ENCODE measurements at places on chromosomes 5 and 9.

DNA sequence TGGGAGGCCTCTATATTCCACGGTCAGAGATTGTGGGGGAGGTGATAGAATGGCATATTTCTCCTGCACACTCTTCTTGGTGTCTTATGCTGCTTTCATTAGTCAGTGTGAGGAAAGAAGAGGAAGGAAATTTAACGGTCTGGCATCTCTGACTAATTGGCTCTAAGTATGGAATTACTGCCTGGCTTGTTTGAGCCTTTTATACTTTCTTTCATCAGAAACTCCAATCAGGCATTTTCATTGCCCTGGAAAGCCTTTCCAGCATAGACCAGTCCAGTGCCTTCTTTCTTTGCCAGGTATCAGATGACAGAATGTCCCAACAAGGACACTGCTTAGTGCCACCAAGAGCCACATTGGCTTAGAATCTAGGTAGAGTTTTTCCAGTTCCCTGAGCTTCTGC lies 30.2 kb downstream of the CYSTM1 start:
- no peak for DNase-seq

DNA sequence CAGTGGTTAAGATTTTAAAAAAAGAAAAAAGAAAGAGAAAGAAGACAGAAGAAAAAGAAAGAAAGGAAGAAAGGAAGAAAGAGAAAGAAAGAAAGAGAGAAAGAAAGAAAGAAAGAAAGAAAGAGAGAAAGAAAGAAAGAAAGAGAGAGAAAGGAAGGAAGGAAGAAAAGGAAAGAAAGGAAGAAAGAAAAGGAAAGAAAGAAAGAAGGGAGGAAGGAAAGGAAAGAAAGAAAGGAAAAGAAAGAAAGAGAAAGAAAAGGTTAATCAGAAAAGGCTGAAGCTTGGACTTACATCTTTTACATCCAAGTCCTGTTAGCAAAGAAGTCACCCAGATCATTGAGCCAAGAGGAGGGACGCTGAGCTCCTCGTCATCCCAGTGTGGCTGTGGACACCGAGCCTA lies 70.0 kb downstream of the IRX2 start:
- DNase-seq = no peak

GRCh38 chr5:168654211-168654721 lies 75.1 kb upstream of the PANK3 start:
- no peak for DNase-seq

GRCh38 chr9:136626066-136626725 lies 36.5 kb upstream of the EGFL7 start:
- DNase-seq = no peak

- DNase-seq = no peak
These were observed 434.0 kb downstream of the GADD45G start for GRCh38 chr9:90038763-90039162.

DNA sequence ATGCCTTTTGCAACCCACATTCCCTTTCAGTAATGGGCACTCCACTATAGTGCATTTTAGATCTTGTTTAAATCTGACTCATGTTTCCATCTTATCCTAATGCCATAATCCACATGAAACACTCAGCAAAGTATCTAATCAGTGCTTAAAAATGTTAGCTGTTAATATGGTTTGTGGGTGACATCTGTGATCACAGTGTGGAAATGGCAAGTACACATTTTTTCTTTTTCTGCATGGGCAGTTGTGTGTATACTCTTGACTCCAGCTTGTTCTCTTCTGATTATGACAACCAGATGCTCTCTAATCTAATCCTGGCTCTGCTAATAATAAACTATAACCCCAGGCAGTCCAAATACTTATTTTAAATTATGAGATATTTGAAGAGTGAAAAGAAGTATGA lies 103.3 kb downstream of the EDIL3 start:
- DNase-seq = no peak

DNA sequence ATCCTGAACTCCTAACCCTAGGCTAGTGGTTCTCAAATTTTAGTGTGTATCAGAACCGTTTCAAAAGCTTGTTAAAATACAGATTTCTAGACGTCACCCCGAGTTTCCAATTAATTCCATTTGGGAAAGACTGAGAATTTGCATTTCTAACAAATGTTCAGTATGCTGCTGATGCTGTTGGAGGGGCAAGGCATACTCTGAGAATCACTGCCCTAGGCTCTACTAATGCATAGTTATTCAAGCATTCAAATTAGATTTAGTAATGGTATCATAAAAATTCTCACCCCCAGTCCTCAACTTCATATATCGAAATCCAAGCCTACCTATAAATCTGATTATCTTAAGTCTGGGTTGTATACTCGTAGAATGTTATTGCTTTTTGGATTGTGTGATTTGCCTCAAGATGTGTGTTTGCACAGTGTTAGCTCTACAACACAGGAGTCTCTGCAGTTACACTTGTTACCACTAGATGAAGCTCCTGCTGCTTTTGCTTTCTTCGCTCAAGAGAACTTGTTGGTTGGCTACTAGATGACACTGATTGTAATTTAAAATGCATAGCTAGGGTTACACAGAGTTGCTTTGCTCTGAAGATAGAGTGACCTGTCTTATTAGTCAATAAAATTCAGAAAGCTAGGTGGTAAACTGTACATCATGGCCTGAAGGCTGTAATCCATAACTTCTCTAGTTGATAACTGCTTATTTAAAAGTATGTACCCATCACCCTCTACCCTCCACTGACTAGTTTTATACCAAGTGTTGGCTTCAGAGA lies 7.5 kb upstream of the ERAP2 start:
- peak; percentile 55 for DNase-seq

DNA sequence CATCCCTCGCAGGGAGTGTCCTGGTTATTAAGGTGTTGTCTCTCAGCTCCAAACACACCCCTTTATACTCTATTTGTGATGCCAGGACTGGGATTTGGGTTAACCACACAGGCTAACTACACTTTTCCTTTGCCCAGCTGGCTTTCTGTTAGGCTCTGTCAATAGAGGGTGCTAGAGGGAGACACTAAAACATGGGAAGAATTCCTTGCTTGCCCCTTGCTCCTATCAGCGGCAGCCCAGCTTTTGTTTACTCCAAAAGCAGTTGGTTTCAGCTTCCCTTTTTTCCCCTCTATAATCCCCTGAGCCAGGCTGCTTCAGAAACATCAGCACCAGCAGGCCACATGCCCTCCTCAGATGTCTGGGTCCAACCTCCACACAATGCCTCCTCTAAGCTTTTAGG lies 297.1 kb downstream of the KCTD16 start:
- DNase-seq = no peak

- no peak for DNase-seq
These were observed 697.0 kb upstream of the SEMA6A start for GRCh38 chr5:117271656-117272055.

DNA sequence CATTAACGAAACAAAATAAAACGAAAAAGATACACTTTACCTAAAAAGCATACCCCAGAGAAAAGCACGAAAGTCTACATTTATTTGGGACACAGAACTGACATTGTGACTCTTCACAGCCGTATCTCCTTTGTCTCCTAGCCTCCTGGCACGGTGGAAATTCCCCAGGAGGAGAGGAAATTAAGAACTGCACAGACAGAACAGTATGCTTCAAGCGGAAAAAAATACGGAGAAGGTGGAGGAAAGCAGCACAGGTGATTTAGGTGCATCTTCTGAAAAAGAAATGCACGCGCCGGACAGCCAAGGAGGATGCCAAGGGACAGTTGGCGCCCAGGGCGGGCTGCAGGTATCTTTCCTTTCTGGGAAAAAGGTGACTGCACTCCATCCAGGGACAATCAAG lies 32.0 kb downstream of the DDX31 start:
- no peak for DNase-seq

GRCh38 chr9:75108571-75108970 lies 20.3 kb downstream of the OSTF1 start:
- DNase-seq = no peak

DNA sequence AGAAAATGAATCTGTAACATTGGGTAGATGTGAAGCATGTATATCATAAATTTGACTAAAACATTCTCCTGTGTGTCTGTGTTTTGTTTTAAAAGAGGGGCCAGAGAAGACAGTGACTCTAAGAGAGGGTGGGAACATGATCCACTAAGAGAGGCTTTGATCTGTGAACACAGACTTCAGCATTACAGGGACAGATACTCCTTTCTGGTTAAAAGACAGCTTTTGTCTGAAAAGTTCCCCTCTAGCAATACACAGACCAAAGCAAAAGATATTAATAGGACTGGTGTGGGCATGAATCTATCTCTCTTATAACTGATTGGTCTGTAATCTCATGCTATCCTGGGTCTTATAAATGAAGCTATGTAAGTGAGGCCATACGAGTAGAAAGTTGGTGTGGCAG lies 150.9 kb downstream of the NUDT12 start:
- no peak for DNase-seq

- no peak for DNase-seq
These were observed 1.5 kb downstream of the ZCCHC7 start for GRCh38 chr9:37121881-37122280.
